Articular chondrocyte of knee joint (primary cell): ENCODE measurements at places on chromosomes 4 and X. TPM values are rescaled to one million over a fixed set of nuclear protein-coding genes. Genes with fewer than 3 reads are reported as not detected.

The HSPA4L gene
- total RNA-seq = 6.5 and 10.6 TPM in 2 replicates

The RPA4 gene
- total RNA-seq = 0.54 and 1.0 TPM in 2 replicates

The TBC1D9 gene
- total RNA-seq = 17.2 and 18.4 TPM in 2 replicates

The SLAIN2 gene
- 73.6 and 107 TPM in 2 replicates for total RNA-seq

The INTS6L gene
- total RNA-seq = 4.0 and 4.6 TPM in 2 replicates

The HMGB3 gene
- 10.6 and 13.9 TPM in 2 replicates for total RNA-seq

The OGT gene
- total RNA-seq = 155 and 160 TPM in 2 replicates

The ERVMER34-1 gene
- under 0.01 TPM in 1 of 2 replicates, not detected in the other for total RNA-seq

The DKK2 gene
- total RNA-seq = 0.32 TPM in 1 of 2 replicates, not detected in the other

The CPLX1 gene
- total RNA-seq = 0.13 TPM in 1 of 2 replicates, not detected in the other

The HTN1 gene
- 0.11 TPM in 1 of 2 replicates, not detected in the other for total RNA-seq

The CSAG1 gene
- not detected in 2 replicates for total RNA-seq
